ENCODE measurements at places on chromosomes 1 and 21.
A peak's percentile ranks its signal among the peaks of the same experiment; 100 is the strongest.

- no peak for DNase-seq
Observed at GRCh38 chr1:229613938-229614337, 12.0 kb downstream of the TAF5L start.

DNA sequence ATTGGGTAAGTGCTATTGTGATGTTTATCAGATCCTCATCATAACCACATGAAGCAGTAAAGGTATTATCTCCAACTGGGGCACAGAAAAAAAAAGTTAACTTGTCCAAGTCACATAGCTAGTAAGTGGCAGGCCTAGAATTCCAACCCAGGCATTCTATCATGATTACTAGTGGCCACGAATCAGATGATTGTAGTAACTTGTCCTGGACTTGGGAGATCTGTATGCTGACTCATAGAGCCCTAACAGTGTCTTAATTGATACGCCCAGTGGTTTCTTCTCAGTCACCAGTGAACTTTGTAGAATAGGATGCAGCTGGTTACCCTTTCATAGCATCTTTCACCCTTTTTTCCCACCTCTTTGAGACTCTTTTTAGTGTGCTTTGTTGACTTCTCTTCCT lies 91.1 kb upstream of the UBE2U start:
- DNase-seq = peak; percentile 87

DNA sequence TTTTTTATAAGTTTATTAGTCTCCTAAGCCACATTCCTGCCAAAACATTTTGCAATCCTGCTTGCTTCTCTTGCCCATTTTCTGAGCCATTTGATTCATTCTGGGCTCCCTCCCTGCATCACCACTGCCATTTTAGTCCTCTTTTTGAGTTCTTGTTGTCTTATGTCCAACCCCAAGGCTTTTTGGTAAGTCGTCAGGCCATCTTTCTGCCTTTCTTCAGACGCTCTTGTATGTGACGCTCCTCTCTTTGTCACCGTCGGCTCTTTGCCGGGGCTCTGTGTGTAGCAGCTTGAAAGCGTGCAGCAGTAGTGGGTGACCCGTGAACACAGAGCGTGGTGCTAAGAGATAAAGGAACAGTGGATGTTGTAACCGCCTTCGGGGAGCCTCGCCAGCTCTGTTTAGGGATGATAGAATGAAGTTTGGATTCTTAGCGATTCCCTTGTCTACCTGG lies 14.6 kb downstream of the HUNK start:
- no peak for DNase-seq

DNA sequence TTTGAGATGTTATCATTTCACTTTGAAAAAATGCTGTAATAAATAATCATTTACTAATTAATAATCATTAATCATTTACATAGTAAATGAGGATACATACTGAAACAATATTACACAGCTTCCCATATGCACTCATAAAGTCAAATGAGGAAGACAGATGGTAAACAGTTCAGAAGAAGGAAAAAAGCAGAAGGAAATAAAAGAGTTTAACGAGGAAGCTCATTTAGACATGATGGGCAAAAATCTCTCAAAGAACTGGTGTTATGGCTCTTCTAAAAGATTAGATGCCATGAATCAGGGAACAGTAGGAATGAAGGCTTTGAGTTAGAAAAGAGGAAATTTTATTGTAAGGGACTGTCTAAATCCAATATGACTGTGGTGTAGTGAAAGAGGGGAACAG lies 347.6 kb downstream of the PTPRC start:
- DNase-seq = no peak

- DNase-seq = no peak
Observed at GRCh38 chr1:174825806-174826205, 173.9 kb upstream of the CACYBP start.

DNA sequence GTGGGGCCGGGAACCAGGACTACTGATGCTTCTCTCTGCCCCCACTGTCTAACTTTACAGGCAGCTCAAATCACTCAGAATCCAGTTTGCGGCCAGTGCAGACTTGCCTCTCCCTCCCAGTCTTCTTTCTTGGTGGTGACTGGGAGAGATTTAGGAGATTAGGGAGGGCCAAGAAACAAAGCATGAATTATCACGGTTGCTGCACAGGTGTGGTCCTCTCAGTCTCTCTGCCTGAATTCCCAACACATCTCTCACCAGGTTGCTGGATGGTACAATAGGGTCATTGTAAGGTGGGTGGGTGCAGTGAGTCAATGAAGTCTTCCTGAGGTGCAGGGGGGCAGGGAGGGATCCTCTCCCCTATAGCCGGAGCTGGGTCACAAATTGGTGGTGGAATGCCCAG lies 12.6 kb downstream of the S100A11 start:
- DNase-seq = no peak

DNA sequence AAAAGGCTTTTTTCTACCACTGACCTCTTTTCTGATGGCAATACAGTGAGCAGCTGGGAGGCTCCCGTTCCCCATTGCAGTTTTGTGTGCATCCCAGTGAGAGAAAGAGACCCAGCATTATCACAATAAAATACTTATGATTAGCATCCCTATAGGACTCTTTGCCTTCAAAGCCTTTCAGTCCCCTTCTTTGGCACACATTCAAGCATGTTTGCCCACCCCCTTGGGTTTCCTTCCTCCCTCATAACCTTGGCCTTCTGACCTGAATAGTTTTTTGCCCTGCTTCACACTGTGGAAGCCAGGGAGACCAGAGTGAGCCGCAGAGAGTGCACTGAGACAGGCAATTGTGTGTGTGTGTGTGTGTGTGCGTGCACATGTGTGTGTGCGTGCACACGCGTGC lies 13.2 kb upstream of the PLXNA2 start:
- DNase-seq = no peak

GRCh38 chr1:9374748-9375341 lies 82.2 kb downstream of the SPSB1 start:
- peak; percentile 47 for DNase-seq

- peak; percentile 59 for DNase-seq
Observed at GRCh38 chr1:30976143-30976542, 67.6 kb upstream of the SDC3 start.

DNA sequence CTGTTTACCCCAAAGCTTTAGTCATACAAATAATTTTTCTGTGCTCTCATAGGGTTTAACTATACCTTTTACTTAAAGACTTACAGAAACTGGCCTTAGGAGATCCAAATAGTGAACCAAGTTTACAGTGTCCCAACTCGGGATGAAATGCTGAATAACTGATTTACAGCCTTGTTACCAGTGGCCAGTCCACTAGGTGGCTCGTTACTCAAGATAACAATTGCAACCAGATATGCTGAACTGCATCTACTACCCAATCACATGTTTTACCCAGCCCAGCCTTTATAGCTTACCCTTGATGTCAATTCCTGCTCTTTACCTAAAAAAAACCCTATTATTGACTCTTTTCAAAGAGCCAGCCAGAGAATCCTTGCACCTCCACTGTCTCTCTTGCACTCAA lies 1148.8 kb upstream of the ADGRL4 start:
- DNase-seq = no peak

GRCh38 chr1:56866656-56867055 lies 12.1 kb downstream of the C8A start:
- DNase-seq = peak; percentile 92

All from fibroblast of skin of back (primary cell).